ENCODE measurements at places on chromosomes 1 and 21.

DNA sequence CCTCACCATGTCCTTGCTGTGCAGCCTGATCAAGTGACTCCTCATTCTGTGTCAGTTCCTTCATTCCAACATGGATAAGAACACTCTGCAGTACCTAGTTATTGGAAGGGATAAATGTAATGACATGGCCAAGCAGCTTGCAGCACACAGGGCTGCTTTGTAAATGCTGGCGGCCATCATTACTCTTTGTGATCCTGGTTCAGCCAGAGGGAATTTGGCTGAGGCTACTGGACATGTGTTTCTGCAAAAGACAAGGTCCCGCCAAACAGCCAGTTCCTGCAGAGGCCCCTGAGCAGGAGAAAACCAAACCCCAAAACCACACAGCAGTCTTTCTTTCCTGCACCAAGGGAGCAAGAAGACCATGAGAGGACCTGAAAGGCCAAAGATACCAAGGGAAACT is 495.8 kb downstream of the AJAP1 start:
- DNase-seq, result no peak

DNA sequence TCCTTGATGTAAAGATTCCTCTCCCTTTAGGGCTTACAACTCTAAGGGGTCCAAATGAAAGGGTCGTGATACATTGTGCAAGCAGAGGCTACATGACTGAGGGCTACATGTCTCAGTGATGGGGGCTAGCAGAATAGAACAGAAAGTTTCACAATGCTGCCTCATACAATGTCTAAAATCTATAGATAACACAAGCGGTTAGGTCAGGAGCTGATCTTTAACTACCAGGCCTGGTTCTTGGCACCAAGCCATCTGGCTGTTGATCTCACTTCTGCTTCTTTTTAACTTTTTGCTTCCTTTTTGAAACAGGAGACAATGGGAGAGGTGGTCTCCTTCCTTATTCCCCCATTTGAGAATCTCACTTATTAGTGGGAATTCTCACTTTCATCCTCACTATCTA is 710.2 kb downstream of the AMY1C start:
- no peak for DNase-seq

DNA sequence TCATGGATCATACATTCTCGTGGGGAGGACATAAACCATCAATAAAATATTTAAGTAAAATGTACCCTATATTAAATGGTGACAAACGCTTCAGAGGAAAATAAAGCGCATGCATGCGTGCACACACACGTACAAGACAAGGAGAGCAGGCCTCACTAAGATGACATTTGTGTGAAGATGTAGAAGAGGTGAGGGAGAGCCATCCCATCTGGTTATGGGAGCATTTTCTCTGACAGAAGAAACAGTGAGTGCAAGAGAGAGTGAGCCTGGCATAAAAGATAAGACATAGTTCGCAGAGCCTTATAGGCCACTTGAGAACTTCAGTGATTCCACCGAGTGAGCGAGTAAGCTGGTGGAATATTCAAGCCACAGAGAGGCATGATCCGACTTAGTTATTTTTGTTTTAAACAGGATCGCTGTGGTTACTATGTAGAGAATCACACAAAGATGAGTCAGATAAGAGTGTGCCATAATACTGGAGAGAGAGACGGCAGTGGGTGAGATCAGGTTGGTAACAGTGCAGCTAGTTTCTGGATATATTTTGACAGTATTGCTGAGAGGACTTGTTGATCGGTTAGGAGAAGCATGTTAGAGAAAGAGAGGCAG is 624.2 kb downstream of the PLPP3 start:
- no peak for DNase-seq

DNA sequence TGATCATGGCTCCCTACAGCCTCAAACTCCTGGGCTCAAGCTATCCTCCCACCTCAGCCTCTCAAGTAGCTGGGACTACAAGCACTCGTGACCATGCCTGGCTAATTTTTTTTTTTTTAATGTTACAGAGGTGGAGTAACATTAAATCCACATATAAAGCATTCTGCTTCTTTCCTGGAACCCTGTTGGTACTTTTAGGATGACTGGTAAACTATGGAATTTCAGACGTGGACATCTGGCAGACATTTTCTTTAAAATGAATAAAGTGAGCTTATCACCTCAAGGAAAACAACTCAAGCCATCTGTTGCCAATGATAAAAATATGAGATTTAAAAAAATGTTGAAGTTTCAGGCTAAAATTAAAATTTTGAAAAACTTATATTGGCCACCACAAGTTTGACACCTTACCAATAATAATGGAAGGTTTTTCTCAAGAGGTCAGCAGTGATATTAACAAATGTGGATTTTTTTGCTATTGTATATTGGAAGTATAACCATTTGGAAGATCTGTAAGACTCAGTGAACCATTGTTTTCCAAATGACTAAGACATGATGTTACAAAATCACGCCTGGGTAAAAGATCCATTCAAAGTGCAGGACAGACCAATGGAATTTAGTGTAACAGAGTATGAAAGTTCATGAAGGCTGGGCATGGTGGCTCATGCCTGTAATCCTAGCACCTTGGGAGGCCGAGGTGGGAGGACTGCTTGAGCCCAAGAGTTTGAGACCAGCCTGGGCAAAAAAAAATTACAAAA is 52.7 kb upstream of the EIF4G3 start:
- peak; percentile 59 for DNase-seq

DNA sequence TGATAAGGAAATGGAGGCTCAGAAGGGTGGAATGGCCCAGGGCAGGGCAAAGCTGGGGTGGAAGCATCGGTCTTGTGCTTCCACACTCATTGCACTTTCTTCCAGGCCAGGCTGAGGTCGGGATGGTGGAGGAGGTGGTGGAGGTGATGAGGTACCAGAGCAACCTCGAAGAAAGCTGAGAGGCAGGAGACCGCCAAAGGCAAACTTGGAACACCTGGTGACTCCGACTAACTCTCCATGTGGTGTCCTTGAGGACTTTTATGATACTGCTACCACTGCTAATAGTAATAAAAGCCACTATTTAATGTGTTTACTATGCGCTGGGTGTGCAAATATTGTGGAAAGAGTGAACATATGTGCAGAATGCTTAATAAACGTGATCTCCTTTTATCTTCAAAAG is 16.9 kb upstream of the BTG2 start:
- no peak for DNase-seq
